SW 1271 (cell line): ENCODE measurements at places on chromosomes 7 and 10.

DNA sequence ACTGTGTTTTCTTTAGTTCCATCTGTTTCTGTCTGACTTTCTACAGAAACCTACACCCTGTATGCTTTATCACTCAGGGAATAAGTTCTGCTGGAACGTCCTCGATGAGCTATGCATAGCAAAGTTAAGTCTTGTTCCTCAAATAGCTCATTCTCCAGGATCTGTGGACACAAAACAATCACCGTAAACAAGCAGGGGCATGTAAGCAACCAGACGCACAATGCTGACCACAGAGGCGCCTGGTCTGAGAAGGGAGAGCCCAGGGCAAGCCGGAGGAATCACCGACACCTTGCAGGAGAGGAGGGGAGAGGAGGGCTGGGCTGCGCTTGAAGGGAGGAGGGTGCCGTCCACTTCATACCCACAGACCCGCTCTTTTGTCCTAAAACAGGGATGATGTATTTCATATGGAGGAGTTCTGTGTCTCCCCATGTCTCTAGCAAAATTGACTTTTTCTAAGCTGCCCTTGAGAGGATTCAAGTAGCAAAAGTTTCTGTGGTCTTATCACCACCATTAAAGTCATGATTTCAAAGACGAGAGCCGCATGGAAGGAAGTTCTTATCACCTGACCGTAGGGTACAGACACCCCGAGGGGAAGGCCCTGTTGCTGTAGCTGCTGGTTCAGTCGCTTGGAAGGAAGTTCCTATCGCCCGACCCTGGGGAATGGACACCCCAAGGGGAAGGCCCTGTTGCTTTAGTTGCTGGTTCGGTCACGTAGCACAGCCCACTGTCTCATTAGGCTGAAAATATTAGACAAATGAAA is 14.3 kb downstream of the CALML3 start:
- no peak for DNase-seq

DNA sequence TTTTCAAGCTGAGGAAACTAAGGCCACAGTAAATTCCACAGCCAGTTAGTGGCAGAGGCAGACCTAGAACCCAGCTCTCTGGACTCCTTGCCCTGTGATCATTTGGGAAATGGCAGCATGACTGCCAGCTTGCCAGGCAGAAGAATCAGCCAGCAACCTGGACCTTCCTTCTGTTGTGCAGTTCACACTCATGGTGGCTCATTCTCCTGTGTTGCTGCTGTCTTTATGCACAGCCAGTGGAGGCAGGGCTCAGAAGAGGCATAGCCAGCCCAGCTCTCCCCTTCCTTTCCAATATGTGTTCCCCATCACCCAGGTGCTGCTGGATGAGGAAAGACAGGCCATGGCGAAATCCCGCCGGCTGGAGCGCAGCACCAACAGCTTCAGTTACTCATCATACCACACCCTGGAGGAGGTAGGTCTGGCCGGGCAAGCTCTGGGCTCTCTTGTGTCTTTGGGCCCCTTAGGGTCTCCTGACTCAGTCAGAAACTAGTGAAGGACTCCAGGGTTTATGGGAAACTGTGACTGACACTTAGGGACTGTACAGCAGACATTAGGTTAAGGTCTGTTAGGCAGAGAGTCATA is 14.8 kb downstream of the CPA5 start:
- DNase-seq = no peak

GRCh38 chr10:62749093-62749683 is 55.3 kb upstream of the ADO start:
- no peak for DNase-seq

DNA sequence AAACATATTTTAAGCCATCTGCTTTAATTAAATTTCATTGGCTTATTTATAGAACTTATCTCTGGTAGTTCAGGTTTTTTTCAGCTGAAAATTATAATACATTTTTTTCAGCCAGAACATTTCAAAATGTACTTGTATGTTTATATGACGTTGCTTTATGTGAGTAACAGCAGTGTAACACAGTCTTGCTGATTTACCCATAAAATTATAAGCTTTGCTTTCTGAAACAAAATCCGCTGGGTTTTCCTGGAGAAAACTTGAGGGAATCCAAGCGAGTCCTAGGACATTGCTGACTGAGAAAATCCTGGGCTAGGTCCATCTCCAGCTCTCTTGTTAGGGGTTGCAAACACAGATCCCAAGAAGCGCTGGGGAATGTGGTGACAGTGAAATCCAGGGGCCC is 112.2 kb upstream of the GATA3 start:
- DNase-seq = no peak

- DNase-seq = no peak
Observed at GRCh38 chr7:101924171-101924570, 106.7 kb downstream of the CUX1 start.

DNA sequence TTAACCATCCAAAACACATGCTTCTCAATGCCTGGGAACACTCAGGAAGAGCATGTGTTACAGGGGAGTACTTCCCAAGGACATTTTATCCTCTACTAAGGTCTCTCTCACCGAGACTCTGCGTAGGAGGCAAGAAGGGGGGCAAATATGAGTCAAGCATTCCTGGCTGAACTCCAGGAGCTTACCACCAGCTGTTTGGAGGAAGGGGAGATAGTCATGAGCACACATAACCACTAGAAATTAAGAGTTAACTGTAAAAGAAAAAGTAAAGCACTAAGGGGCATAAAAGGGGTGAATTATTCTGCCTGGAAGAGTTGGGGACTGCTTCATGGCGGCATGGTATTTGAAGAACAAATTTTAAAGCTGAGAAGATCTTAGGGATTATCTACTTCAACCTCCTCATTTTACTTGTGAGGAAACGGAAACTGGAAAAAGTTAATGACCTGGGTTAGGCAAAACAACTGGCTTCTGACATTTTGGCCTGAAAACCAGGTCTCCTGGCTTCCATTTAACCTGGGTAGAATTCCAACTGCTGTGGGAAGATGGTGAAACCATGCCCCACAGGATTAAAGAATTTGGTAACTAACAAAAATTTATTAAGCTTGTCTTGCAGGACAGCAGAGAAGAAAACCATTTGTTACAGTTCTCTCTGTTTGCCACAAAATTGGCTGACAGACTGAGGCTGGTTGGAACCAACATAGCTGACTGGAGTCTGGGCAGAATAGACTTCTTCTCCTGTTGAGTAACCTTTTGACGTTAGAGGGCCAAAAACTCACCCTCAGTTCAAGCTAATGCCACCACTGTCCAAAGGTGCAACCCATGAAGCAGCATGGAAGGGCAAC is 85.5 kb downstream of the SLC25A13 start:
- no peak for DNase-seq

DNA sequence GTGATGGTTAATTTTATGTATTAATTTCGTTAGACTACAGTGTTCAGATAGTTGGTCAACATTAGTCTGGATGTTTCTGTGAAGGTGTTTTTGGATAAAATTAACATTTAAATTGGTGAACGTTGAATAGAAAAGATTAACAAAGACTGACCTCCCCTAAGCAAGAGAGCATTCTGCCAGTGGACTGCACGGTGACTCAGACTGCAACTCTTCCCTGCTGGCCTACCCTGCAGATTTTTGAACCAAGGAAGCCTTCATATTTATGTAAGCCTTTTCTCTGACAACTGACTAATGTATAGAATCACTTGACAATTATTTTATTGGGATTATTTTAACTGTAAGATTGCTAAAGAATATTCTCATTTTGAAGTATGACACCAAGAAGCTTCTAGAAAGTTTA is 7.9 kb upstream of the ZNF248 start:
- DNase-seq = no peak

DNA sequence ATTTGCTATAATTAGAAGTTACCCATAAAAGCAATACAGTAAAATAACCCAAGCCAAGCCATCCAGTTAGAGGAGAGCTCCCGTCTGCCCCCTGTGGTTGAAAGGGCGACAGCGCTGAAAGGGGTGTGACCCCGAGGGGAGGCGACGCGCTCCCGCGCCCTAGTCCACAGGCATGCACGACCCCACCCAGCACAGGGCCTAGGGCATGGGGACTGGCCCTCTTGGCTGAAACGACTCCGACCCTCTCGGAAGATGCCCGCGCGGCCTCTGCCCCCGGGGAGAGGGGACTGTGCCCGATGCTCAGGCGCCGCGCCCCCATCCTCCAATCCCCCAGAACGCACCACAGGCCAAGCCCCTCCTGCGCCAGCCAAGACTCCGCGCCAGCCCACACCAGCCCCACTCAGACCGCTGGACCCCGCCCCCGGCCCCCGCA is 64.0 kb downstream of the CSGALNACT2 start:
- no peak for DNase-seq

DNA sequence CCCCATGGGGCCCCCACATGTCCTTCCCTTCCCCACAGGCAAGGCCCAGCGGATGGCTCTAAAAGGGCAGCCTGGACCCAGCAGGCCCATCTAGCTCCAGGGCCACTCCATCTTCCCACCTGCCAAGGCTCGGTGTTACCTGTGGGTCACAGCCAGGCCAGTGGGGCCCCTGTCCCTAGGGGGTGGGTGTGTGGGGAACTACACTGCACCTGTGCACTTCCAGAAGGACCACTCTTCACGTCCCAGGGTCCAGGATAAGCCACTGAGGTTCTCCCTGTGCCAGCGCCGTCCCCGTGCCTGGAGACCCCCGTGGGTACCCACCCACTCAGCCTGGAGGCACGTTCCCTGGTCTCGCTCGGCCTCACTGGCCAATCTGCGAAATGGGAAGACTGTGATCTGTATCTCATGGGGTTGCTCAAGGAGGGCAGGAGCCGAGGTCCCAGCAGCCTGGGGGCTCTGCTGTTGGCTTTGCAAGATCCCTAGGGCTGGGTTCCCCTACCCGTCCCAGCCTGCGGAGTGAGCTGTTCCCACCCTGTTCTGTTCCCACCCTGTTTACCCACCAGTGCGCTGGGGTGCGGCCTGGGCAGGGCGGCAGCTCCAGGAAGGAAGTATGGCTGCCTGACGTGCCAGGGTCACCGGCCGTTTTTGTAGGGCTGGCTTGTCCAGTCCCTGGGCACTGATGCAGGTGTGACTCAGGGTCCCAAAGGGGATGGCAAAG is 4.6 kb downstream of the PWWP2B start:
- DNase-seq = no peak

- DNase-seq = no peak
Observed at GRCh38 chr10:14587540-14588083, 187.1 kb downstream of the FAM107B start.

GRCh38 chr7:151143261-151144015 is 24.1 kb downstream of the GBX1 start:
- DNase-seq = no peak

GRCh38 chr7:1590476-1590875 is 20.6 kb upstream of the PSMG3 start:
- no peak for DNase-seq

- no peak for DNase-seq
Observed at GRCh38 chr10:10513067-10513466, 504.6 kb upstream of the CELF2 start.

GRCh38 chr7:1121476-1121875 is 33.6 kb downstream of the GPER1 start:
- no peak for DNase-seq

DNA sequence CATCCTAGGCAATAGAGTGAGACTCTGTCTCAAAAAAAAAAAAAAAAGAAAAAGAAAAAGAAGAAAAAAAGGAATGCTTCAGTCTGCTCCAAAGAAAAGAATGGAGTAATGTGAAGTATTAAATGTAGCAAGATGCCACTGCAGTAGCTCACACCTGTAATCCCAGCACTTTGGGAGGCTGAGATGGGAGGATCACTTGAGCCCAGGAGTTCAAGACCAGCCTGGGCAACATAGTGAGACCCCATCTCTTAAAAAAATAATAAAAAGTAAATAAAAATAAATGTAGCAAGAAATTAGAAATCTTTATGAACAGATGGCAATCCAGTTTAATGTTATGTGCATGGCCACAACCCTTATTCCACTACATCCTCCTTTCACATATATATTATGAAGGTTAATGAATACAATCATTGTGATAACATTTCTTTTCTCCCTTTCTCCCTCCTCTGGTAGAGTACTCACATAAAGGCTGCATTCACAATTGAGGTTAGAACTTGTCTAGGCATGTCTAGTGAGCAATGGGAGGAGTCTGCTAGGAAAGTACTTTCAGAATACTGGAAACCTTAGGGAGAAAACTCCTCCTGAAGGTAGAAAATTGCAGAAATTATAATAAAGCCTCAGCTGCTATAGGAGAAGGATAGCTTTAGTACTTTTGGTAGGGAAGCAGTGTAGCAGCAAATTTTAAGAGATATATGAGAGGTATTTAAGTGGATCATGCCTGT is 20.4 kb downstream of the KLLN start:
- no peak for DNase-seq

DNA sequence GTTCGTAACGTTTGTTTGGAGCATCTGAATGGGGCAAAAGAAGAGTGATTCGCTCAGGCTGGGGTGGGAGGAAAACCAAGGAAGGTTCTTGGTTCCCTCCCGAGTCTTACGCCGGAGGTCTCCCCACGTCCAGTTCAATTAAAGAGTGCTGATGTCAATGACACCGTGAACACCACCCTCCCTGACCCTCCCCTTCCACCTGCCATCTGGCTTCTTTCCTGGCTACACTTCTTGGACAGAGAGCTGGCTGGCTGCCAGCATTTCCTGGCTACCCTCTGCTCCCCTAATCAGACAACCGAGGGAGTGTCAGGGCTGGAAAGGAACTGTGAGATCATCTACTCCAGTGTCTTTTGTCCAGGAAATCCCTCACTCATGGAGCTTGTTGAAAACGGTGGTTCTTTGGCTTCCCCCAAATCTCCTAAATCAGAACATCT is 24.1 kb upstream of the FFAR4 start:
- DNase-seq = no peak

DNA sequence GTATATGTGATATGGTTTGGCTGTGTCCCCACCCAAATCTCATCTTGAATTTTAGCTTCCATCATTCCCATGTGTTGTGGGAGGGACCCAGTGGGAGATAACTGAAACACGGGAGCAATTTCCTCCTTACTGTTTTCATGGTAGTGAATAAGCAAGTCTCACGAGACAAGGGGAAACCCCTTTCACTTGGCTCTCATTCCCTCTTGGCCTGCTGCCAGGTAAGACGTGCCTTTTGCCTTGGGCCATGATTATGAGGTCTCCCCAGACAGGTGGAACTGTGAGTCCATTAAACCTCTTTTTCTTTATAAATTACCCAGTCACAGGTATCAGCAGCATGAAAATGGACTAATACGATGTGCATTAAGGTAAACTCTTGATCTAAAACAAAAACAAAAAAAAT is 357.1 kb upstream of the AOAH start:
- DNase-seq = no peak

- DNase-seq = no peak
Observed at GRCh38 chr10:20059084-20059835, 243.0 kb downstream of the PLXDC2 start.

GRCh38 chr10:59006511-59007306 is 169.7 kb upstream of the PHYHIPL start:
- no peak for DNase-seq

DNA sequence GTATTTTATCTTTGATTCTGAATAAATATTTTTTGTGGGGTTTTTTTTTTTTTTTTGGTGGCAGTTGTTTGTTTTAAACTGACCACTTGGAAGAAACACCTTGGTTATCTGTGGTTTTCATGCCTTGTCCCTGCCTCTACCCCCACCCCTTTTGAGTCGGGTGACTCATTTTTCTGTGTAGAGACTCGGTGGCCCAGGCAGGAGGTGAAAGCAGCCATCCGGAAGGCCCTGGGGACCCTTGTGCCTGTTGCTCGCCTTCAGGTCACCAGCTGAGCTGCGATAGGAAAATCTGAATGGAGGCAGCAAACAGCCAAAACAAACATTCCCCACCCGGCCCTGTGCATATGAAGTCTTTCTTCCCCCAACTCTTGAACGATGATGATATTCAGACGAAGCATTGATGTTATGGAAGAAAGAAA is 22.8 kb downstream of the CYP17A1 start:
- DNase-seq = no peak

- DNase-seq = no peak
Observed at GRCh38 chr7:88391247-88391646, 84.6 kb upstream of the STEAP4 start.
